ENCODE measurements at places on chromosomes 7 and 10. TPM values are rescaled to one million over a fixed set of nuclear protein-coding genes. Genes with fewer than 3 reads are reported as not detected.

Gene ANKRD22
- total RNA-seq = not detected

Gene GDF2
- not detected for total RNA-seq

Gene PRKCQ
- 59.6 TPM for total RNA-seq

Gene CLEC2L
- not detected for total RNA-seq

Gene STEAP4
- not detected for total RNA-seq

Gene ENTPD1
- 0.89 TPM for total RNA-seq

DNA sequence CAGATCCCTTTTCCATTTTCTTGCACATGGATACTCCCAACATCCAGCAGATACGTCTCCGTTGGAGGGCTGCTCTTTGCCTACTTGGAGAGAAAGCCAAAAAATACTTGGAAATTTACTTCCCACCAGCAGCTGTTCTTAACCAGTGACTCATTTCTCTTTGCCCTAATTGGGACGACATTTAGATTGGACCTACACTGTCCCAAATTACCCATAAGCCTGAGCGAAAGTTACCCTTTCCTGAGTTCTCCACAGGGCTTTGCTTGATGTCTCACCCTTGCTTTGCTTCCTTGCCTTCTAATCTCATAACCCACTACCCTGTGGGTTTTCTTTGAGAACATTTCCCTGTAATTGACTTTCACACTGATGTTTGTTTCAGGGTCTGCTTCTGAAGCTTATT lies 48.1 kb downstream of the SAMD8 start:
- no peaks in the 10 kb centered on the region for H3K4me1 ChIP-seq
- no peak for DNase-seq
- H3K27me3 ChIP-seq = no peaks in the 10 kb centered on the region
- peak overlapping the region; percentile 7 for H3K27ac ChIP-seq

DNA sequence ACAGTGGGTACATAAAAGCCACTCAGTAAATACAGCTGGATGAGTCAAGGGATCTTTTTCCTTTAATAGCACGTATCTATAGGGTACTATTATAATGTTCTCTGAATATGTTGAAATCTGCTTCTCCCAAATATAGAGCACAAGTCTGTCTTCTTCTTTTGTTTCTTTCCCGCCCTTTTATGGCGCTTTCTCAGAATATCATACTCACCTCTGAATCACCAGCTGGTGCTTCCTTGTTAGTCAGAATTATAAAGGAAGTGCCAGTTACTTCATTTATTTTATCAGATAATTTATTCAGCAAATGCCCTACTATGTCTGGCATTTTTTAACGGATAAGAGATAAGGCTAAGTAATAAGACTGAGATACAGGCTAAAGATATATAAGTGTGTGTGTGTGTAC lies 772.9 kb downstream of the SORCS3 start:
- H3K27me3 ChIP-seq = no peaks in the 10 kb centered on the region
- H3K27ac ChIP-seq = no peak overlapping the region
- no peaks in the 10 kb centered on the region for H3K4me1 ChIP-seq
- no peaks in the 10 kb centered on the region for H3K36me3 ChIP-seq
- DNase-seq = no peak

DNA sequence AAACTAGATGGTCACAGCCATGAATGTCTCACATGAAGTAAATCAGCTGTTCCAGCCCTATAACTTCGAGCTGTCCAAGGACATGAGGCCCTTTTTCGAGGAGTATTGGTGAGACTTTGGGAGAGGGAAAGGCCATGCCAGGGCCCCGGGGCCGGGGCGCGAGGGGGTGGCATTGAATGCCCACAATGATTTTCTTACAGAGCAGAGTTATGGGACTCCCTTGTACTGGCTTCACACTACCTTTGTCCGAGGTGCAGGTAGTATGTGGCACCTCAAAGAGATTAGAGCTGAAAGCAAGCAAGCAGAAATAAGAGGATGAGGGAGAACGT lies 407 bp downstream of the ELOVL3 start:
- no peak overlapping the region for H3K27ac ChIP-seq
- peak overlapping the region; percentile 26 for H3K4me3 ChIP-seq
- H3K27me3 ChIP-seq = peaks cover 5% of the 10 kb centered on the region
- peaks cover 22% of the 10 kb centered on the region for H3K4me1 ChIP-seq
- no peaks in the 10 kb centered on the region for H3K36me3 ChIP-seq

DNA sequence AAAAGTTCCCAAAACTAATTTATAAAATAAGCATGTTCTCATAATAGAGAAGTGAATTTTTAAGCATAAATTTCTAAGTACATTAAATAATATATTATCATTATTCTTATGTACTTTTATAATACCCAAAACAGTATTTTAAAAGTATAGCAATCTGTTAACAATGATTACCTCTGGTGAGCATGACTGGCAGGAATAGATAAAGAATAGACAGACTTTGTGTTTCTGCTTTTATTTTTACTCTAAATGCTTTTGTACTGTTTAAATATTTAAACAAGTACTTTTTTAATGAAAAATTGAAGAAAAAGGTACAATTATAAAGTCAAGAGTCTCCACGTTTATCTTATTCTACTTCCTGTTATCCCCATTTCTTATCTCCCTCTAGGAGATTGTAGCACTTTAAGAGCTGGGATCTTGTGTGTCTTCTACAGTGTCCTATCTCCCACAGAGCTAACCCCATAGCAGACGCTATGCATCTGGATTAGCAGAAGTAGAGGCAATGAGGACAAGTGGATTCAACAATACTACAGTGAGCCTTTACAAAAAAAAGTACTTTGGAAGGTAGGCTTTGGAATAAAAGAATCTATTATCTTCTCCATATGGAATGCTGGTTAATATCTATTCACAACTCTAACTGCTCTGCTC lies 42.9 kb downstream of the IDE start:
- peaks cover 26% of the 10 kb centered on the region for H3K36me3 ChIP-seq
- H3K4me1 ChIP-seq = no peaks in the 10 kb centered on the region
- H3K27me3 ChIP-seq = no peaks in the 10 kb centered on the region
- no peak overlapping the region for H3K27ac ChIP-seq

GRCh38 chr7:121515630-121516401 lies 119.7 kb upstream of the FAM3C start:
- no peaks in the 10 kb centered on the region for H3K36me3 ChIP-seq
- no peak overlapping the region for H3K27ac ChIP-seq
- H3K27me3 ChIP-seq = no peaks in the 10 kb centered on the region
- H3K4me1 ChIP-seq = no peaks in the 10 kb centered on the region
- no peak for DNase-seq

DNA sequence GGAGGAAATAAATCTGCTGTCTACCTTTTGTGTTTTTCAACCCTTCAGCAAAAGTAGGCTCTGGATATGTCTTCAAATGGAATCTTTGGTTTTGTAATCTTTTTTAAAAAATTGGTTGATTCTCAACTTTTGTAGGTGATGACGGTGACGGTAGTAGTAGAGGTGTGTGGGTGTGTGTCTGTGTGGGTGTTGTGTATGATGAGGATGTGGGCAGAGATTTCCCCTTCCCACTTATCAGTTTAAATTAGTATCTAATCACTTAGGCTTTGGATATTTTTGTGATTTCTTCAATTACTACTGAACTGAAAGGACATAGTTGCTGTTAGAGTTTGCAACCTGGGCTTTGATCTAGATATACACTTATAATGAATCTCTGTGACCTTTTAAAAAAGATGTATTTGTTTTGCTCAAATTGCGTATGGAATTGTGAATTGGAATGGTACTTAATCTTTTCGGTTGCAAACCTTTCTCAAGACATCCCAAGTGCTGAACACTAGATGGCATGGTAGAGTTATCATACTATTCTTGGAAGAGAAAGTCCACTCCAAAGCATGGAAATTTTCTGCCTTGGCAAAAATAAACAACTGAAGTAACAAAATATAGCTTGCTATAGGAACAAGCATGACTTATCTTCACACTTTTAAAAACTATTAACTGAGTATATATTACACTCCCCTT lies 51.9 kb upstream of the A1CF start:
- H3K4me1 ChIP-seq = no peaks in the 10 kb centered on the region
- no peak overlapping the region for H3K4me3 ChIP-seq
- DNase-seq = no peak
- no peak overlapping the region for H3K27ac ChIP-seq
- no peaks in the 10 kb centered on the region for H3K27me3 ChIP-seq

GRCh38 chr7:72710983-72711382 lies 117.0 kb downstream of the TYW1B start:
- no peaks in the 10 kb centered on the region for H3K36me3 ChIP-seq
- no peaks in the 10 kb centered on the region for H3K4me1 ChIP-seq
- no peak for DNase-seq
- H3K4me3 ChIP-seq = no peak overlapping the region
- H3K27ac ChIP-seq = no peak overlapping the region

GRCh38 chr10:102434394-102435132 lies 2.2 kb upstream of the CUEDC2 start:
- no peak for DNase-seq
- H3K4me3 ChIP-seq = no peak overlapping the region
- H3K36me3 ChIP-seq = no peaks in the 10 kb centered on the region
- no peaks in the 10 kb centered on the region for H3K27me3 ChIP-seq
- H3K4me1 ChIP-seq = peaks cover 51% of the 10 kb centered on the region

- peak overlapping the region; percentile 93 for H3K4me3 ChIP-seq
- no peaks in the 10 kb centered on the region for H3K36me3 ChIP-seq
- no peak for DNase-seq
- peak overlapping the region; percentile 98 for H3K27ac ChIP-seq
- H3K27me3 ChIP-seq = no peaks in the 10 kb centered on the region
Measured at GRCh38 chr7:104983076-104983577, 30.9 kb upstream of the KMT2E start.

DNA sequence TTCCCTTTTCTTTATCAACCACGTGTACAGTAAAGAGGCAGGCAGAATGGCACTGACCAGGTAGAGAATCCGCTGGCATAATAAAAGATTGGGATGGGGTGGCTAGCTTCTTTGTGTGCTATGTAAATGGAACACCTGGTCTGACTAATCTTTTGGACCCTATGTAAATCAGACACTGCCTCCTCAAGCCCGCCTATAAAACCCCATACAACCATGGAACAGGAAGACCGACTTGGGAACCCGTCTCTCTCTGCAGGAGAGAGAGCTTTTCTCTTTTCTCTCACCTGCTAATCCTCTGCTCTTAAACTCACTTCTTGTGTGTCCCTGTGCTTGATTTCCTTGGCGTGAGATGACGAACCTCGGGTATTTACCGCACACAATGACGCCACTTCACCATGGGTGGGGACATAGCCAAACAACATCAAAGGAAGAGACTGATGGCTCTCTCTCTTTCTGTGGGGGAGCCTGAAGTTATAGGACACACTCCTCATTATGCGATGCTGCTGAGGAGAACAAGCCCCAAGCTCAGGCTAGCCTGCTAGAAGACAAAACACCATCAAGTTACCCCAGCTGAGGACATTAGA lies 94.2 kb downstream of the ARL5B start:
- H3K27me3 ChIP-seq = no peaks in the 10 kb centered on the region
- H3K27ac ChIP-seq = no peak overlapping the region
- DNase-seq = no peak
- no peaks in the 10 kb centered on the region for H3K4me1 ChIP-seq
- no peak overlapping the region for H3K4me3 ChIP-seq
- no peaks in the 10 kb centered on the region for H3K36me3 ChIP-seq

- H3K36me3 ChIP-seq = no peaks in the 10 kb centered on the region
- peak overlapping the region; percentile 97 for H3K27ac ChIP-seq
- peak; percentile 83 for DNase-seq
- H3K4me1 ChIP-seq = peaks cover 49% of the 10 kb centered on the region
- no peaks in the 10 kb centered on the region for H3K27me3 ChIP-seq
Measured at GRCh38 chr10:69088801-69089501, 1.0 kb downstream of the SRGN start.

DNA sequence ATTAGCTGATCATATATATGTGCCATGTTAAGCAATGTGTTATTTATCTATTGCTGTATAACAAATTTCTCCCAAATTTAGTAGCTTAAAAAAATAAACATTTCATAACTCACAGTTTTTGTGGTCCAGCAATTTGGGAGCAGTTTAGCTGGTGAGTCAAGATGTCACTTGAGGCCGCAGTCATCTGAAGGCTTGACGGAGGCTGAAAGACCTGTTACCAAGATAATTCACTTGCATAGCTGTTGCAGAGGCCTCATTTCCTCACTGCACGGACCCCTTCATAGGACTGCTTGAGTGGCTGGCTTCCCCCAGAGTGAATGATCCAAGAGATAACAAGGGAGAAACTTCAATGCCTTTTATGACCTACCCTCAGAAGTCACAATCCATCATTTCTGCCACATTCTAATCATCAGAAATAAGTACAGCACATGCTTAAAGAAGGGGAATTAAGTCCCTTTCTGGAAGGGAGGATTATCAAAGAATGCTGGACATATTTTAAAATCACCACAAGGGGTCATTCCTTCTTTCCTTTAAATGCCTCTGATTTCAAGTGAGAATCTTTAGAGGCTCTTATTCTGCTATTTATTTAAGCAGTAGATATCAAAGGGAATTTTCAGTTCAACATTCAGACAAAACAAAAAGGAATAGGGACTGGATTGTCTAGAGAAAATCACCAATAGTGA lies 10.5 kb upstream of the SRPK2 start:
- H3K27ac ChIP-seq = no peak overlapping the region
- H3K27me3 ChIP-seq = no peaks in the 10 kb centered on the region
- H3K36me3 ChIP-seq = no peaks in the 10 kb centered on the region
- H3K4me3 ChIP-seq = no peak overlapping the region

Data from naive thymus-derived CD4-positive, alpha-beta T cell (primary cell).